ENCODE measurements at places on chromosomes 1 and 21.

GRCh38 chr1:197285526-197286205, 17.6 kb downstream of the CRB1 start:
- DNase-seq = no peak

GRCh38 chr1:36176106-36176949, 20.4 kb downstream of the MAP7D1 start:
- DNase-seq = no peak

GRCh38 chr1:119593805-119594204, 54.3 kb downstream of the ZNF697 start:
- no peak for DNase-seq

- DNase-seq = no peak
Measured at GRCh38 chr1:2803931-2804627, 2.6 kb upstream of the TTC34 start.

DNA sequence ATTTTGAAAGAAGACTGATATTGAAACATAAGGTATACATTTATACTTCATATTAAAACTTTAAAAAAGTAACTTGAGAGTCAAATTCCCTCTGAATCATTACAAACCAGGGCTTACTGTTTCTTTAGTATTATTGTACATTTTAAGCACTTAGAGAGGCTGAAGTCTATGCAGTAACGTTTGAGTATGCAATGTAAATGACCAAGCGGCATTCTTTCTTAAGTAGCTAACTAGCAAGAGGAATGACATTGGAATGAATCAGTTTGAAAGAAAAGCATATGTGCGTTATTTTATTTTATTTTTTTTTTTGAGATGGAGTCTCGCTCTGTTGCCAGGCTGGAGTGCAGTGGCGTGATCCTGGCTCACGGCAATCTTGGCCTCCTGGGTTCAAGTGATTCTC, 24.3 kb downstream of the WNT2B start:
- DNase-seq = no peak

DNA sequence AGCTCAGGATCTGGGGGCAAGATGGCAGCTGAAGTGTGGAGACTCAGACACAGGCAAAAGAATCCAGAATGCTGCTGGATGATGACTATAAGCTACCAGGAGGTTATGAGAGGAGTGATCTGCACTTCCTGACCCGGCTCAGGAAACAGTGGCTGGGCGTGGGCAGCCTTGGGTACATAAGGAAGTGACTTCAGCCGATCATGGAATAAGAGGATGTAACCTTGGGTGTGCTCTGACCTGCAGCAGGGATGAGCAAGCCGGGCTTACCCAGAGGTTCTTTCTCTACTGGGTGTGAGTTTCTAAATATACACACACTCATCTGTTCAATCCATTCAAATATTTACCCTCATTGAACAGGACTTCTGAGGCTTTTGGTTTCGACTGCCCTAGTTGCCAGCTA, 62.7 kb downstream of the CD34 start:
- no peak for DNase-seq

DNA sequence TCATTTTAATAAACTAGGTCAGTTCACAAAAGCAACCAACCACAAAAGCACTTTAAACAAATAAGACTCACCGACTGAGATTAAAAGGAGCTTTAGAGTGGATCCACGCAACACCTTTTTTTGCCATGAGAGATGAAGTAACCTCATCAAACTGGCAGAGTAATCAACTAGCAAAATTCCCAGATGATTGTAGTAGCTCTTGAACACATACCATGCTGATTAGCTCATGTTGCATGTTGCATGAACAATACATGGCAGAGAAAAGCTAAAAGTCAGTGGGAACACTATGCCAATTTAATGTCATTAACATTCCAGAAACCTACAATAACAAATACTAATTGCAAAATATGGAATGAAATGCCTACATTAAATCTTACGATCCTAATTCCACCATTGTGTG, 4.1 kb downstream of the WARS2 start:
- no peak for DNase-seq

GRCh38 chr1:34266127-34266951, 89.6 kb downstream of the C1orf94 start:
- no peak for DNase-seq

DNA sequence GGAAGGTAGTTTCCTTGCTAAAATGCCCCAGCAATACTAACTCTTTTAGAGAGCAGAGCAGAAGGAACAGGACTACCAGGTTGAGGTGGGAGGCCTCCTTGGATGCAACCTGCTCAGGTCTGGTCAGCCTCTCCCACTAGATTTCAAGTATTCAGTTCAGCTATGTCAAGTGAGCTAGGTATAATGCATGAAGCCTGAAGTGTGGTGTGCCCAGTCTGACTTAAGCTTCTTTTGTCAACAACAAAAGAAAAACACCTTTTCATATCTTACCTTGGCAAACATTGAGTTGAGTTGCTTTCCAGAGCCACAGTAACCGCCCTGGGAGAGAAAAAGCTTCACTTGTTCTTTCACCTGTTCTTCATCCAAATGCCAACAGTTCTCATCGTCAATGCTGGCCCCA, 47.8 kb downstream of the UROD start:
- no peak for DNase-seq

DNA sequence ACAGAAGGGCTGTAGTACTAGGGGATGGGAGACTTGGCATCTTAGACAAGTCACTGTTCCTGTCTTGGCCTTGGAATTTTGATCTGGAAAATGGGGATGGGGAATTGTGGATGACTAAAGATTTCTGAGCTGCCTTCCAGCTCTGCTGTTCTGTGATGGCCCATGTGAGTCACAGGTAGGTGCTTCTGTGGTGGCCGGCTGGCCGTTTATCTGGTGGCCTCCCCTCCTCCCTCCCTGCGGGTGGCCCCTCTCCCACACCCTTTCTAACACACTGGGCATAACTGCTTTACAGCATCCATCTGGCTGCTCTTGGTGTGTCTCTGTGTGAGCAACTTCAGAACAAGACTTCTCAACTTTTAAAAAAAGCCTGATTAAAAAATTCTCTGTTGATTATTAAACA, 35.9 kb downstream of the KCNA2 start:
- no peak for DNase-seq

DNA sequence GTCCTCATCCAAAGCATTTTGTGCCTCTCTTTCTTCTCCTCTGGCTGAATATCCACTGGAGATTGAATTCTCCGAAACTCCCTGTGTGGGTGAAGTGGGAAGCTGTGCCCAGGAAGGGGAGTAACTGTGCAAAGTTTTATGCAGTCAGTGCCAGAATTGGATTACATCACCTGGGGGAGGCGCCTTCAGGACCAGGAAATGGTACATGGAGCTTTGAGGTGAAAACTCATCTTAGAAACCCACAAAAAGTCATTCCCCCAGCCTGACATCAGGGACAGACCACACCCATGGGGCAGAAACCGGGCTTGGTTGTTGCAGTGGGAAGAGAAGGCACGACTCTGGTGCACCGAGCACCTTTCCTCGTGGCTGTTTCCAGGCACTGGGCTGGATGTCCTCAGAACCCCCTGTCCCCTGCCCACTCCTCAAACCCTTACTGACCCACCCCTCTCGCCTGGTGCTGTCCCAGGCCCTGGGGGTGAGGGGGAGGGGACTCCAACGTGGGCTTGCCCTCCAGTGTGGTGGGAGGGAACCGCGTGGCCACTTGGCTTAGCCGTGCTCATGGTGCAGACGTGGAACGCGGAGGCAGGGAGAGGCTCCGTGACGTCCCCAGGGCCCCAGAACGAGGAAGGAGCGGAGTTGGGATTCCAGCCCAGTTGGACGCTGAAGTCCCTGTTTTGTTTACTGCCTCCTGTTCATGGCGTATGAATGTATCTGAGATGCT, 15.7 kb downstream of the TFF3 start:
- no peak for DNase-seq

GRCh38 chr1:64062941-64063581, 140.4 kb upstream of the UBE2U start:
- DNase-seq = no peak

DNA sequence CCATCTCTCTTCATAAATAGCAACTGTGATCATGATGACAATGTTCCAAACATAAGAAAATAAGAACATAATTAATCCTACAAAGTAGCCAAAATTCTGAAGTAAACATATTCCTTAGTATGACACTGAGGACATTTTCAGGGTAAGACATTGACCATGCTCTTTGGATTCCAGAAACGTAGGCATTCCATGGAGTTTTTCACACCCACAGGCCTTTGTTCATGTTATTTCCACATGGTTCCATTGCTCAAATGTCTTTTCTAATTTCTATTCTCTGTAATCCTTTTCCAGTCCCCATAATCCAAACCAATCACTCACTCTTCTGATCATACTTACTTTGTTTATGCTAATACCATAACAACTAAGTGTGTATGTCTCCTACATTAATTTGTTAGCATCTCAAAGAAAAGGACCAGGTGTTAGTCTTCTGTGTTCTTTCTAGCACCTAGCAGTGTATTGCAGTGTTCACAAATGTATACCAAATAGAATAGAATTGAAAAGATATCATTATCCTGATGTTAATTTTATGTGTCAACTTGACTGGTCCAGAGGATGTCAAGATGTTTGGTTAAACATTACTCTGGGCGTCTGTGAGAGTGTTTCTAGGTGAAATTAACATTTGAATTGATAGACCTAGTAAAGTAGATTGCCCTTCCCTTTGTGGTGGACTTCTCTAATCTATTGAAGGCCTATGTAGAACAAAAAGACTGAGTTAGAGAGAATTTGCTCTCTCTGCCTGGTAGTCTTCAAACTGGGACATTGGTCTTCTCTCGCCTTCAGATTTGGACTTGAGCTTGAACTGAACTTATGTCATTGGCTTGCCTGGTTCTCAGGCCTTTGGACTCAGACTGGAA, 516.6 kb downstream of the PTPRC start:
- no peak for DNase-seq
